Skeletal muscle tissue (tissue), 5 donors: ENCODE measurements at places on chromosomes 11 and 22. TPM values are rescaled to one million over a fixed set of nuclear protein-coding genes. Genes with fewer than 3 reads are reported as not detected.

IGLL5 gene
- total RNA-seq: not detected

ZNF70 gene
- total RNA-seq: 3.1 TPM

OR5A1 gene
- not detected for total RNA-seq

HSPB2 gene
- 16.7 TPM for total RNA-seq

OR56A1 gene
- total RNA-seq: under 0.01 TPM

APOA5 gene
- total RNA-seq: not detected
